ENCODE measurements at places on chromosomes 1 and 21.
A peak's percentile ranks its signal among the peaks of the same experiment; 100 is the strongest.

DNA sequence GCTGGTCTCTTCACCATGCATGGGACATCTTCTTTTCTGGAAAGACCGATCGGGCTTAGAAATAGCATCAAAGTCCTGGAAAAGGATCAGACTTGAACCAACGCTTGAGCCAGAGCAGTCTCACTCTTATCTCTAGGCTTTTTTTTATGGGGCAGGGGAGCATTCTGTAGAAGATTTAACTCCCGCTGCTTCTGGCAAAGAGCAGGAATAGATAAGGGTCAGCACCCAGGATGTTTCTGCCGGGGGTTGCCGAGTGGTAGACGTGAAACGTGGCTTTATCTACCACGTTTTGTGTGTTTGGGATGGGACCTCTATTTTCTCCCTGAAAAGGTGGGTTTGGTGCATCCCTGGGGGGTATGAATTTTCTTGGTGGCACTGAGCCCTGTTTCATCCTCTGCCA is 18.8 kb downstream of the SPSB1 start:
- DNase-seq = no peak

DNA sequence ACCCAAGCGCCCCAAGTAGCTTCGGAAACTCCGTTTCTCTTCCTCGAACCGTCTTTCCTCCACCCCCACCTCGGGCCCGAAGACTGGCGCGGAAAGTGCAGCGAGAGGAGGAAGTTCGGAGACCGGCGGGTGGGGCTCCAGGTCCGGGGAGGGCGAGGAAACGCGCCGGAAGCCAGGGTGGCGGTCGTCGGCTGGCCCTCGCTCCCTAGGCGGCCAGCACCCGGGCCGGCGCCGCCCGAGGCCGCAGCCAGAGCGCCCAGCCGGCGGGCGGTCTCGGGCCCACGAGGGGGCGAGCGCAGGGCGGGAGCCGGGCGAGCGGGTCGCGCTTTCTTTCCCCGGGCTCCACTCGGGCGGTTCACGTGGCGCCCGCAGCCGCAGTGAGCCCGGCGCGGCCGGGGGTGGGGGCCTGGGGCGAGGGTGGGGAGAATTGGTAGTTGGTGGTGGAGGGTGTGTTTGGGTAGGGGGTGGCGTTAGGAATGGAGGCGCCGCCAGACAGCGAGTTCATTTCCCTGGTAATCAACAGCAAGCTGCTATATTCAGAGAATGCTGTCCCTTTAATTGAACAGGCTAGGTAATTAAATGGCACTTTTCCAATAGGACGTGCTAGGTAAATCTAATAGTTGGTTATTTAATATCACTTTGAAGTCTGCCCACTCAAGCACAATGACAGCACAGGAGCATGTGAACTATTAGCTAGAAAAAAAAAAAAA is 6.7 kb downstream of the LMO4 start:
- DNase-seq = peak; percentile 48

DNA sequence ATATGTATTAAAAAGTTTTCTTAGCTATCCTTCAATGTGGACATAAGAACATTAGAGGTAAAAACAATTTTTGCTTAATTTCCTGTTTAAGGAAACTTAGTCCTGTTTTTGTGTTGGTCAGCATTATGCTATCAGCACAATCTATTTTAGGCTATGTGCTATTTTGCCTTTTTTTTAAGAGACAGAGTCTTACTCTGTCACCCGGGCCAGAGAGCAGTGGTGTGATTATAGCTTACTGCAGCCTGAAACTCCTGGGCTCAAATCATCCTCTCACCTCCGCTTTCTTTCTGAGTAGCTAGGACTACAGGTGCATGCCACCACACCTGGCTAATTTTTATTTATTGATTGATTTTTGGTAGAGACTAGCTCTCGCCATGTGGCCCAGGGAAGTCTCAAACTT is 199.1 kb upstream of the TMPRSS15 start:
- no peak for DNase-seq

DNA sequence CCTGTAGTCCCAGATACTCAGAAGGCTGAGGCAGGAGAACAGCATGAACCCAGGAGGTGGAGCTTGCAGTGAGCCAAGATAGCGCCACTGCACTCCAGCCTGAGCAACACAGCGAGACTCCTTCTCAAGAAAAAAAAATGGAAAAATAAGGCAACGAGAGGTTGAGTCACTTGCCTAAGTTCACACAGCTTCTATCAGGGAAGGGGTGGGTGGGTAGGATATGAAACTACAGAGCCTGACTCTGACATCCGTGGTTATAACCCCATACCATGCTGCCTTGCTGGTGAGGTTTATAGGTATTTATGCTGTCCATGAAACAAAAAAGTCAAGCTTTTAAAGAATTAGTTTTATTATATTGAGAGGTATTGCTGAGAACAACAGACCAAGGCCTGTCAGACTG is 61.5 kb upstream of the RAB4A start:
- no peak for DNase-seq

DNA sequence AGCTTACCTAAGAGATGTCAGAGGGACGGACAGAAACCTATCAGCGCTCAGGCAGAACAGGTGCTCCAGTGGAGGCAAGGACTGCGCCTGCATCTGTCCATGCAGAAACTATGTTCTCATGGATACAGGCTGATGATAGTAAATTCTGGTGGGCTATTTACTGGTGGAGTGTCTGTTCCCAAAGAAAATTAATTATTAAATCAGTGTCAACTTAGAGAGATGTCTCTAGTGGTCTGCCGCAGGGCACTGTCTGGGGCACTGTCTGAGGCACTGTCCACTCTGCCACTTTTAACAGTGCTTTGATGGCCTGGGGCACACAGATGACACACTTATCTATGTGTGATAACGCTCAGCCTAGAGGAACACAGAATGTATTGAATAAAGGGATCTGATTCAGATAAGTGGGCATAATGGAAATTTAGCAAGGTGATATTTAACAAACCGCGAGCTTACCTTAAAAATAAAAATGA is 148.1 kb downstream of the RGS7 start:
- no peak for DNase-seq

GRCh38 chr1:187074445-187075048 is 245.8 kb downstream of the PLA2G4A start:
- no peak for DNase-seq

DNA sequence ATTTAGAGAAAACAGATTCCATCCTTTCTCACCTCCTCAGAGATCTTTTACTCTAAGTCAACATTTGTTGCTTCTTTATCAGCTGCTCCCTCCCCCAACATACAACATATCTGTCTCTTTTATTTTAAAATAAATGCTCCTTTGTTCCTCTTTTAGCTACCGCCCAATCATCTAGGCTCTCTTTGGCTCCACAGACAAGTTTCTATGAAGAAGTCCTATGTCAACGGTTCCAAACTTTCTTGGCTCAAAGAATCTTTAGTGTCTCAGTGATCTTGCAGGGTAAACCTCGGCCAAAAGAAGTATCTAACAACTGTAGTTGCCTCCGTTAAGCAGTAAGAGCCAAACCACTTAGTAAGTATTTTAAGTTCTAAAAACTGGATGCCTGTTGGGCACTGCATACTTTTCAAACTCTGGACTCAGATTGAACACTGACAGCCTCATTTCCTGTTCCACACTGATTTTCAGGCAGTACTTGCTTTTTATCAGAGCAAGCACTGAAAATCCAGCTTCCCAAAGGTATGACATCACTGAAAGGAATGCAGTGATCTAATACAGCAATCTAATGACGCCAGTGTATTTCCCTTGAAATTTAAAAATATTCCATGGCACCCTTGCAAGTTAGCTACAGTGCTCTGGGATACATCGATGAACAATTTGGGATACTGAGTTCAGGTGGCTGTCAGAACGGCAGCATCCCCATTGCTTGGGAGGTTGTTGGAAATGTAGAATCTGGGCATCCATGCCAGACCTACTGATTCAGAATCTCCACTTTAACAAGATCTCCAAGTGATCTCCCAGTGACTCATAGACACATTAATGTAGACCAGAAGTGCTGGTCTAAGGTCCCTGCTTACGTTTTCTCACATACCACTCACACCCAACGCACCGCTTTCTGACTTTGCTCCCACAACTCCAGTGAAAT is 26.8 kb downstream of the EGLN1 start:
- DNase-seq = no peak

DNA sequence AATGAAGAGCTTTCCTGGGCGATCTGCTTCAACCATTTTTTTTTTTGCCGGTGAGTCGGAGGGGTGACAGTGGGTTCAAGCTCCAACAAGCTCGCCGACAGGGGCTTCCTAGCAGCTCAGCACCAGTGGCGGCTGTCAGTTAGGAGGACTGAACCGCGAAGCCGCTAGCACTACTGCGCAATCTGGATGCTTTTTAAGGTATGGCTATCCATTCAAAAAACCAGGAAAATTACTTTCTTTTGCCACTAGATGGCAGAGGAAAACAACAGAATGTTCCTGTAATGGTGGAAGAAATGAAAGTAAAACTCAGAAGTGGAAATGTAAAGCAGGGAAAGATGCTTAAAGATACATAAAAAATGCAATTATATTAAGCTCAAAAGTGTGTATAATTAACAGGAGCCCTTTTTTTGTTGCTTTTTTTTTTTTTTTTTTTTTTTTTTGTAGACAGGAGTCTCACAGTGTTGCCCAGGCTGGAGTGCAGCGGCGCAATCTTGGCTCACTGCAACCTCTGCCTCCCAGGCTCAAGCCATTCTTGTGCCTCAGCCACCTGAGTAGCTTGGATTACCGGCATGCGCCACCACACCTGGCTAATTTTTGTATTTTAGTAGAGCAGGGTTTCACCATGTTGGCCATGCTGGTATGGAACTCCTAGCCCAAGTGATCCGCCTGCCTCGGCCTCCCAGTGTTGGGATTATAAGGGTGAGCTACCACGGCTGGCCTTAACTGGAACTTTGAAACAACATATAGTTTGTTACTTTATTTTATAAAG is 8.5 kb downstream of the KYAT3 start:
- peak; percentile 65 for DNase-seq

GRCh38 chr1:16012590-16013219 is 5.1 kb downstream of the HSPB7 start:
- peak; percentile 39 for DNase-seq

- peak; percentile 62 for DNase-seq
Measured at GRCh38 chr1:205547936-205548827, 43.7 kb downstream of the CDK18 start.

DNA sequence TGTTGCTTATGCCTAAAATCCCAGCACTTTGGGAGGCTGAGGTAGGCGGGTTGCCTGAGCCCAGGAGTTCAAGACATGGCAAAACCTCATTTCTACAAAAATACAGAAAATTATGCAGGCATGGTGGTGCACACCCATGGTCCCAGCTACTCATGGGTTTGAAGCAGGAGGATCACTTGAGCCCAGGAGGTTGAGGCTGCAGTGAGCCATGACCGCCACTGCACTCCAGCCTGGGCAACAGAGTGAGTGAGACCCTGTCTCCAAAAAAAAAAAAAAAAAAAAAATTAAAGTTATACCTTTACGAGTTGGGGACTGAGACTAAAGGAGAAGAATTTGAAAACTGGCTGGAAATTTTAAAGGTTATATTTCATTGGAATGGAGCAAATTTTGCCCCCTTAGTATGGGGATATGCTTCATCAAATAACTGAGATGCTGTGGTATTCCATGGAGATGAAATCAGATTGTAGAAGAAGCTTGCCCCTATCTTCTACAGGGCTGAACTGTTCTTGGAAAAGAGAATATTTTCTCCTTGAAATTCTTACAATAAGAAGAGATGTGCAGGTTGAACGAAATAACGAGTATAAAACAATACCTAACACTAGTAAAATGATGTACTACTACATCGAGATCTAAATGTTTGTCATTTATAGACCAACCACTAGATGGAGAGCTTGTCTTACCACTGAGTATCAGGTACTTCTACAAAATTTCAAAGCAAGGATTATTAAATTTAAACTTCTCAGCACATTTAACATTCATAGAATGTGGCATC is 34.9 kb upstream of the SCYL3 start:
- DNase-seq = peak; percentile 53

GRCh38 chr1:185409763-185410528 is 92.9 kb upstream of the IVNS1ABP start:
- DNase-seq = no peak

- peak; percentile 92 for DNase-seq
Measured at GRCh38 chr1:183915625-183916510, 110.9 kb downstream of the RGL1 start.

DNA sequence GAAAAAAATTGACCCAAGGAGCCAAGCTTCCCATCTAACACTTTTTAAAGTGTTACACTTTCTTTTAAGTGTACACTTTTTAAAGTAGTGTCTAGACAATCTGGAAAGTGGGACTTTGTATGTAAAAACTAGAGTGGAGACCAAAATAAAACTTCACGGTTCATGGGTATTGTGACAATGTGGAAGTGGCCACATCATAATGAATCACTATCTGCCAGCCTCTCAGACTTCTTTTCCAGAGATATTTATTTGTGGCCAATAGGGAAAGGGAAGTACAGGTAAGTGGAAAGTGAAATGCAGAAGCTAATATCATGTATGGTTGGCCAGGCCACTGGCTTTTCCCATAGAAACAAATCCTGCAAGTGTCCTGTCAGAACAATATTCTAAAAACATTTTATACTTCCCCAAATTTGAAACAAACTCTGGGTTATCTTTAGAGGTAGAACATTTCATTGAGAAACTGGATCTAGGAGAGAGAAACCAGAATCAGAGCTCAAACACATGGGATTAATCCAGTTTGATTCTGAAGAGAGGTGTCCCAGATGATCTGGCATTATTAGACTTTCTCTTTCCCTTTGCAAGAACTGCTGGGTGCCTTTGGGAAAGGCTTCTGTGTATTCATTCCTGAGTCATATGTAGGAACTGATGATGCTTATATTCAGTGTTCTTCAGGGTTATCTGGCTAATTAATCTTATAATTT is 2.0 kb downstream of the TNFSF18 start:
- no peak for DNase-seq

- DNase-seq = no peak
Measured at GRCh38 chr1:43979528-43980254, 681 bp downstream of the B4GALT2 start.

GRCh38 chr1:184276416-184276815 is 110.4 kb upstream of the C1orf21 start:
- DNase-seq = no peak

DNA sequence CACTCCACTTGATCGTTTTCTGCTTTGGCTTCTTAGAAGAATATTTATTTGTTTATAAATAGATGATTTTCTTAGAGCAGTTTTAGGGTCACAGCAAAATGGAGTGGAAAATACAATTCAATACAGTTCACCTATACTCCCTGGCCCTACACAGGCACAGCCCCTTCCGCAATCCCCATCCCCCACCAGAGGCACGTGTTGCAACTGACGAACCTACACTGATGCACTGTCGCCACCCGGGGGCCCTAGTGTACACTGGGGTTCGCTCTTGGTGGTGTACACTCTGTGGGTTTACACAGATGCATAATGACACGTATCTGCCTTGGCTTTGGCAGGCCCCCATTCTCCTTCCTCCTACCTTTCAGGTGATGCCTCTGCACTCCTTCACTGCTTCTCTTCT is 8.0 kb downstream of the ECHDC2 start:
- peak; percentile 28 for DNase-seq

GRCh38 chr1:183106166-183106565 is 79.9 kb upstream of the LAMC2 start:
- no peak for DNase-seq

DNA sequence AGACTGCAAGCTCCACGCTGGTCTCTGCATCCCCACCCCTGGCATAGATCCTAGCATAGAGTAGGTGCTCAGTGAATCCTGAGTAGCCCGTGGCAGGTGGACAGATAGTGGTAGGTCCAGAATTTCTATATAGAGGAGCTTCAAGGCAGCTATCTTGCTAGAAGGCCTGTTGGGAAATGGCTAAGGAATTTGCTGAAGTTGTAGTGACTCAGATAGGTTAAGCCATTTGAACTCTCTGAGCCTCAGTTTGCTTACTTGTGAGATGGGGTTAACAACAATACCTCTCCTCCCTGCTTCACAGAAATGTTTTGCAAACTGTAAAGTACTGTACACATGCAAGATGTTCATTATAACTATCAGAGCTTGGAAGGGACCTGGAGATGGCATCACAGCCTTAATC is 23.4 kb upstream of the EPHB2 start:
- no peak for DNase-seq

All from cerebellar cortex (tissue), 1 donor.